G401 (cell line): ENCODE measurements at places on chromosomes 2 and 18. TPM values are rescaled to one million over a fixed set of nuclear protein-coding genes. Genes with fewer than 3 reads are reported as not detected.

ARHGAP15 gene
- total RNA-seq = not detected in 2 replicates

HOXD13 gene
- total RNA-seq = 0.43 TPM in 1 of 2 replicates, not detected in the other

SH3BP4 gene
- total RNA-seq = 34.8 and 49.1 TPM in 2 replicates

PDE1A gene
- 1.1 and 10.9 TPM in 2 replicates for total RNA-seq

C18orf54 gene
- 7.9 and 9.9 TPM in 2 replicates for total RNA-seq

TYW5 gene
- 3.7 and 7.4 TPM in 2 replicates for total RNA-seq

LOXHD1 gene
- total RNA-seq = not detected in 2 replicates

GAREM1 gene
- total RNA-seq = not detected in 2 replicates

CFC1 gene
- not detected in 2 replicates for total RNA-seq

RBM44 gene
- total RNA-seq = 0.10 and 0.25 TPM in 2 replicates

DNA sequence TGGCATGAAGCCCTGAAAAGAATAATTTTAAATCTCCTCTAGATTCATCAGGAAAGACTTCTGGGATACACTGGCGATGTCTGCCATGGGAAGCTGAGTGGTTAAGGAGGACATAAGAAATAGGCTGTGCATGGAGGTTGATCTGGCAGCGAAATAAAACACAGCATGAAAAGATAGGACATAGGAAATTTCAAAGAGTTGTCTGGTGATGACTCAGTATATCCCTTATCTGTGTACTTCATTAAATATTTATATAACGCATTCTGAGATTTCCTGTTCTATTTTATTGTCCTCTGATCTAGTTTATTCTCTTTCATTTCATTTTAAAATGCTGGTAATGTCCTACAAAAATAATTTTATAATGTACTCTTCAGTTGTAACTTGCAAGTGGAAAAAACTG is 1337.3 kb upstream of the DDX18 start:
- DNase-seq = no peak

DNA sequence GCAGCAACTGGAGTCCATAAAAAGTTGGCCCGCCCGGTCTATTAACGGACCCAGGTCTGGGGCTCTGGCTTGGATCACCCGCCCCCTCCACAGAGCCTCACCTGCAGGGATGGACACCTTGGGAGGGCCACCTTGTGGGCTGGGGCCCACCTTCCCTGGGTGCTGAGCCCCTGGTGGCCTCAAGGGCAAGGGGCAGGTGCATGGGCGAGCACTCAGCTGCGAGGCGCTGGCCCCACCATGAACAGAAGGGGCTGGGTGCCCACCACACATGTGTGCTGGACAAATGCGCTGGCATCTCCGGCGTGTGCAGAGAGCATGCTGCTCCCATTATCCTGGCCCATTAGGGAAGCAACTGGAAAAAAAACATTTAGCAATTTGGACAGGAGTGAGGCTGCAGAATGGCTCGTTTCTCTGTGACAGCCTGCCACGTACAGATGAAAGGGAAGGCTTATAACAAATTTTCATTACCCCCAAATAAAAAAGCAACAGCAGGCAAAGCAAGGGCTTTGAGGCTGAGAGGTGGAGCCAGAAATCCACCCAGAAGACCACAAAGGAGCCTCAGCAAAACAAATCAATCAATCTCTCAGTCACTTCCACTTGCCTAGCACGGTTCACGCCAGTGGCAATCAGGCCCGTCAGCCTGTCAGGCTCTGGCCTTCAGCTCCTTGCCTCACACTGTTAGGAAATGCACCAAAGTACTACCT is 253.1 kb upstream of the ZNF521 start:
- DNase-seq = no peak

DNA sequence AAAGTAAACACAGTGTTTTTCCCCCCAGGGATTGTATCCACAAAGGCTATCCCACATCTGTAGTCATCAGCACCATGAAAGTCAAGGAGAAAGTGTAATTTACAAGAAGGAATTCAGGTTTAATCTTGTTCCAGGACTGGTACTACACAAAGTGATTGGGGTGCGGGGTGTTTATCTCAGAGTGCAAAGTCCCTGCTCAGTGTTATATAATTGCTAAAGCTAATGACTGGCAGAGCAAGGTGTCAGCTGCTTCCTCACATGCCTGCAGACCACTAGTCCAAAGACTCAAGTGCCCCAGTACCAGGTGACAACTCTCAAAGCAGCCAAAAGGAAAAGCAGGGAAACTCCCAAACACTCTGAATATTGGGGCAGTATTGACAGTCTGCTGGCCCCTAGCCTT is 40.4 kb upstream of the PDCL3 start:
- no peak for DNase-seq

- no peak for DNase-seq
Measured at GRCh38 chr2:43185146-43185545, 41.3 kb downstream of the ZFP36L2 start.

GRCh38 chr2:86021396-86022378 is 84.0 kb downstream of the POLR1A start:
- peak; percentile 49 for DNase-seq

- DNase-seq = no peak
Measured at GRCh38 chr2:238030422-238031155, 30.2 kb upstream of the SCLY start.

DNA sequence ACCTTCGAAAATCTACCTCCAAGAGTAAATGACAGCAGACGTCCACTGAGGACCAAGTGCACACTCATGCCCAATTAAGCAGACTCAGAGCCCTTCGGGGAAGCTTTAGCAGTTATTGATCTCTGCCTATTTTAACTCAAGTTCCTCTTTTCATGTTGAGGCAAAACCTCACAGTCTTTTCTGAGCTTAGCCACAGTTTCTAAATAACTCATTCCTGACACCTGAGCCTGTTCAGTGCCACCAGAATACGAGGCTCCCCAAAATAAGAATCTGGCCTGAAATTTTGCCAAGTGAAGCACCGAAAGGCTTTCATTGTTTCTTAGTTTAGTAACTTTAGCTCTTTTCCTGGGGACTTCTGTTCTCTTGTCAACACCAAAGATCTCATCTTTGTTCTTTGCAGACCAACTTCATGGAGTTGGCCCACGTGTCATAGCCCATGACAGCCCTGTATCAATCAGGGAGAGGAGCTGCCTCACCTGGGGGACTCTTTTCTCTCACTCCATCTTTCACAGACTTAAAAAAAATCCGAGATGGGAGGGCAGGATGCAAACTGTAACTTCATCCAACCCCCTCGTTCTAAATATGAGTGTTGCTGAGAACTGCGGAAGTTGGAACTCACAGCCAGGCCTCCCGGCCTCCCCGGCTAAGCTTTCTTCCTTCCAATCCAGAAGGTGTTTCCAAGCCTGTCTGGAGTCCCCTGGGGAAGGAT is 22.2 kb downstream of the INPP5D start:
- no peak for DNase-seq

DNA sequence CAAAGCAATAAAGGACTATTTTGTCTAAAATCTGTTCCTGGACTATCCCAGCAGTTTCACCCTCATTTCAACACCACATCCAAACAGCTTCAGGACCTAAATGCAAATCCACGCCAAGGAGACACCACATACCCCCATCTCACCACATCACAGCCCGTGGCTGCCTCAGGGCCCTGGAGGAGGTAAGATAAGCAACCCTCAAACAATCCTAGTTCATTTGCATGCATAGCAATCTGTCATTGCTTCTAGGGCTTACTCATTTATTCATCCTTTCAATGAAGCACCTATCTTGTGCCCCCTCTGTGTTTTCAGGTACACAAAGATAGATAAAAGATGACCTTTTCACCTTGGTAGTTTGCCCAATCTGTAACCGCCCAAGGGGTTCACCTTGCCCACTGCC is 86.5 kb downstream of the VSNL1 start:
- no peak for DNase-seq

- DNase-seq = no peak
Measured at GRCh38 chr2:55985406-55985805, 61.8 kb upstream of the EFEMP1 start.

DNA sequence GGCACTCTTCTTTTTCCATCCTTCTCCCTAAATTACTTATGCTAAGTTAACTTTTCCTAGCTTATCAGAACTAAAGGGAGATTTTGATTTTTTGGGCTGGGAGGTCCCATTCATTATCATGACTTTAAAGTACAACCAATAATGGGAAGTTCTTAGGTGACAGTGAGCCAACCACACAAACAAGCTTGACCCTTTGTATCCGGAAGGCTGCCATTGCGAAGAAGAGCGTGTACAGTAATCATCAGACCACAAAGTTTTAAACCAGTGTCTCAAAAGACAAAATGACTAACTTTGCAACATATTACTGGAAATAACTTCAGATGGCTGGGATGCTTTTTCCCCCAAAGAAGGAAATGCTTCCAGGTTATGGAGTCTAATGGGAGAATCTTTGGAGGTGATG is 298.1 kb downstream of the TGIF1 start:
- DNase-seq = no peak

- no peak for DNase-seq
Measured at GRCh38 chr2:150710916-150711315, 223.4 kb upstream of the RND3 start.

- no peak for DNase-seq
Measured at GRCh38 chr2:240395896-240396622, 39.4 kb upstream of the GPC1 start.

- DNase-seq = no peak
Measured at GRCh38 chr18:77815666-77816338, 566.2 kb downstream of the GALR1 start.

DNA sequence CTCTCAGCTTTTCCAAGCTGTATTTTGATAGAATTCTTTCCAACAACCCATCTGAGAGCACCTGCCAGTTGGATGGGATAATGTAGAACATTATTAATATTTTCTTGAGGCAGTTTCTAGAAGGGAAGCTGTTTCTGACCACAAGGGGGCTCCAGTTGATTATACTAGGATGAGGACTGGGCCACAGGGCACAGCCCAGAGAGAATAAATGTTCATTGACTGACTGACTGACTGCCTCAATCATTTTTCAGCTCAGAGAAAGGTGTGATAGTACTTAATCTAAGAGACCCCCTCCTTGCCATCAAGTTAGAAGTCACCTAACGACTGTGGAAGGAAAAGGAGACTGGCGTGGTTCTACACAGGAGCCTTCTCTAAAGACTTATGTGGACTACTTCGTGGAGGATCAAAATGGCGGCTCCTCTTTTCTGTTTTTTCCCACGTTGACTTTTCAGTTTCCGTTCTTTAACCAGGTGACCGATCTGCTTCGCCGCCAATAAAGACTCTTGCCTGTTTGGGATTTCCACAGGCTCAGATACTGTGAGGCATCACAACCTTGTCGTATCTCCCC is 31.9 kb upstream of the CREG2 start:
- peak; percentile 43 for DNase-seq

DNA sequence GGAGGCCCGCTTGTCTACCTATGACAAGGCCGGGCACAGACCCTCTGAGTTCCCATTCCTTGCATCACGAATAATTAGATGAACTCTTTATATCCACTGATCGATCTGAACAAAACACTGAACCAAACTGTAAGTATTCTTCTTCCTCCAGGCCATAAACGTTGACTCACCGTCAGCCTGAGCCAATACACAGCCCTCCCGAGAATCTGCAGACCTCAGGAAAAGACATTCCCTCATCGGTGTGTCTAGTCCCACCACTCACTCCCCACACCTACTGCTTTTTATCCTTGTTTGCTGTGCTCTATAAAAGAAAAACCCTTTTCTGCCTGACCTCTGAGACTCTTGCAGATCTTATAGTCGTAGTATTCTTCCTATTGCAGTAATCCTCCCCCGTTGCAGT is 41.0 kb downstream of the TMEM87B start:
- DNase-seq = no peak

GRCh38 chr18:41767960-41768359 is 187.1 kb upstream of the PIK3C3 start:
- no peak for DNase-seq

- no peak for DNase-seq
Measured at GRCh38 chr2:146481629-146482028, 1363.2 kb upstream of the ACVR2A start.
